ENCODE measurements at places on chromosomes 3 and 15.

- no peak for DNase-seq
Observed at GRCh38 chr15:101489599-101490407, at the start of gene PCSK6. PCSK6 (minus strand) TSS chr15:101489707; CDS start chr15:101489670, 37 bp downstream.

GRCh38 chr3:177459401-177459800 lies 262.1 kb upstream of the TBL1XR1 start:
- no peak for DNase-seq

- no peak for DNase-seq
Observed at GRCh38 chr3:173957646-173958045, 560.1 kb downstream of the NLGN1 start.

- DNase-seq = no peak
Observed at GRCh38 chr15:93250209-93250608, 161.2 kb upstream of the RGMA start.

DNA sequence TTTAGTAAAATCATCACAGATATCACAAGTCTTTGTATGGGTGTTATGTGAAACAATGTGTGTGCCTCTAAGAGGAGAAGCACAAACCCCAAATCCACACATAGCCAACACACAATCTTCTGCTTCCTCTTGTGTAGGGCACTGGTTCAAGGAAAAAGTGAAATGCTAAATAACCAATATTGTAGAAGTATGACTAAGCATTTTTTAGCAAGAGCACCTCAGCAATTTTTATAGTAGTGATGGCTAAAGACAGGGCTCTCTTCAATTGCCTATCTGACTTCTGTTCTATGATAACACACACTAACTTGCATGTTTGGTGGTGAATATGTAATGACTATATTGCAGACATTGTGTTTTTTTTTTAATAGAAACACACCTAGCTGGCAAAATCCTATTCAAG lies 997.9 kb upstream of the ALCAM start:
- DNase-seq = no peak

GRCh38 chr3:195532345-195532744 lies 10.8 kb downstream of the PPP1R2 start:
- no peak for DNase-seq

GRCh38 chr3:20589275-20589674 lies 403.3 kb upstream of the SGO1 start:
- no peak for DNase-seq

DNA sequence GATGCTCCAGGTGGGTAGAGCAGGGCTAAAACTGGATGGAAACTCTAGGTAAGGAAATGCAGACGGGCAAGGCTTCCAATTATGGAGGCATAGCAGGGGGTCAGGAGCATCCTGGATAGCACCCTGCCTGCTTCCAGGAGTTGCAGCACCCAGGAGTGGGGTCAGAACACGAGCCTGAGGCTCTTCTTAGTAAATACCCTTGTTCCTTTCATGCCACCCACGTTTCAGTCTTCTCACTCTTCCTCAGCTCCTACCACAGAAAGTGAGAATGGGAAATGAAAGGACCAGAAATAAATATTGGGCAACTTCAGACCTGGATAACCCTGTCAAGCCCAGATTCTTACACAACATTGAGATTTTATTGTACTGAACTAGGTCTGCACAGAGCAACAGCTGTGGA lies 16.4 kb downstream of the CCR1 start:
- no peak for DNase-seq

GRCh38 chr3:4426782-4427344 lies 40.2 kb downstream of the SUMF1 start:
- no peak for DNase-seq

GRCh38 chr3:127015282-127016042 lies 32.5 kb downstream of the PLXNA1 start:
- no peak for DNase-seq

DNA sequence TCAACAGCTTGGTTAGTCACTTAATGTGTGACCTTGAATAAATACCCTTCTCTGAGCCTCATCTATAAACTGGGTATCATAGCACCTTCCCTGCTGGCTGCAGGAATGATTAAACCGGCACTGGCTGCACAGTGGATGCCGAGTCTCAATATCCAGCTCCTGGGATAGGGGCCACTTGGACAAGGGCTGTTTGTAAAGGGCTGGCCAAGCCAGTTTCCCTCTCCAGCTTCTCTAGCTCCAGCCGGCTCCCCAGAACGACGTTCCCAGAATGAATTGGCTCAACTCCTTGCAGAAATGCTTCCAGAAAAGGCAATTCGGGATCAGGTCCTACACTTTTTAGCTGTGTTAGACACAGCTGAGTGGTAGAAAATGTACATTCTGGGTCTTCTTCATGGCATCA lies 58.8 kb downstream of the LSM3 start:
- DNase-seq = no peak

GRCh38 chr3:117518364-117518763 lies 808.8 kb downstream of the TUSC7 start:
- no peak for DNase-seq

GRCh38 chr3:18872466-18872865 lies 275.8 kb upstream of the KCNH8 start:
- DNase-seq = no peak

GRCh38 chr3:178088963-178089362 lies 447.3 kb upstream of the KCNMB2 start:
- DNase-seq = no peak

DNA sequence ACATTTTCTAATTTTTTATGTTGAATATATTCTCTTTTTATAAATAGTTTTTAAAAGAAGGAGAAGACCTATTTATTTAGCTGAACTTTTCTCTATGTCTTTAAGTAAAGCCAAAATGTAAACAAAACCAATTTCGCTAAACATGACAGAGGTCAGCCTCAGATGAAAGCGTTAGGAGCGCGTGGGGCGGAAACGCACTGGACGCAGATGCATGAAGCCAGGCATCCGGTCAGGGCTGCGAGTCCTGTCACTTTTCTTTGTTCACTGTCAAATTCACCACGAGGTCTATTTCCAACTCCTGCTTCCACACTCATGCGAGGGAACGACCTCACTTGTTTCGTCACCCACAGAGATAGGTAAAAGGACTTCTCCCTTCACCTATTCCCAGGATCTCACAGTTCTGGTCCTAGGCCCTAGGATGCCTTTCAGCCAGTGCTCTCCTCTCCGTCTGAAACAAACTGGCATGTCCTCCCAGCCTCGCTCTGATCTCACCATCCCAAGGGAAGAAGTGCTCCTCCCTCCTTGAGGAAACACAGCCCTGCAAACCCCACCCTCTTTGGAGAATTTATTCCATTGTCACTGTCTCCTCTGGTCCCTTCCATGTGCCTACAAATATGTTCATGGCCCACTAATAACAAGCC lies 57.9 kb downstream of the ITGB5 start:
- no peak for DNase-seq

DNA sequence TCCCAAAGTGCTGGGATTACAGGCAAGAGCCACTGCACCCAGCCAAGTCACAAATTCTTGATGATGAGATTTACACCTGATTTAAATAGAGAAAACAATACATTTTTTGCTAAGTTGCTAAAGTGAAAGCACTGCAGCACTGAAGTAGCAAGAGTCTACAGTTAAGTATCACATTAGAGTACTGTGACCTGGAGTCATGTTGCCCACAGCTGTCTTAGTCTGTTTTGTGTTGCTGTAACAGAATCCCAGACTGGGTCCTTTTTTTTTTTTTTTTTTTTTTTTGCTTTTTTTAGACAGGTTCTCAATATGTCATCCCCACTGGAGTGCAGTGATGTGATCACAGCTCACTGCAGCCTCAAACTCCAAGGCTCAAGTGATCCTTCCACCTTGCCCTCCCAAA lies 23.2 kb upstream of the GNB4 start:
- DNase-seq = no peak

DNA sequence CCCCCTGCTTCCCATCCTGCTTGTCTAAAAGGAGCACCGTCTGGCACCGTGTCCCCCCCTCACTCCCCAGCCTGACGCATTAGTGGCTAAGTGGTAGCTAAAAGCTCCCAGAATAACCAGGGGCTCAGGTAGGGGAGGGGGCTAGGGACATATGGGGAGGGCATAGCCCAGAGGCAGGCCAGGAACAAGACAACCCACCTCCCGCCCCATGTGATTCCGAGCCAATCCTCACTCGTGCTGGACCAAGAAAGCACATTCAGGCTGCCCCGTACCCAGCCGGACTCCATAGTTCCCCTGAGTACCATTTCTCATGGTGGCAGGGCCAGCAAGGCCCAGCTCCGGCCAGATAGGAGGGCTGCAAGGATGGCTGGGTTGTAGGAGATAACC lies 11.5 kb downstream of the SEMA7A start:
- DNase-seq = no peak

DNA sequence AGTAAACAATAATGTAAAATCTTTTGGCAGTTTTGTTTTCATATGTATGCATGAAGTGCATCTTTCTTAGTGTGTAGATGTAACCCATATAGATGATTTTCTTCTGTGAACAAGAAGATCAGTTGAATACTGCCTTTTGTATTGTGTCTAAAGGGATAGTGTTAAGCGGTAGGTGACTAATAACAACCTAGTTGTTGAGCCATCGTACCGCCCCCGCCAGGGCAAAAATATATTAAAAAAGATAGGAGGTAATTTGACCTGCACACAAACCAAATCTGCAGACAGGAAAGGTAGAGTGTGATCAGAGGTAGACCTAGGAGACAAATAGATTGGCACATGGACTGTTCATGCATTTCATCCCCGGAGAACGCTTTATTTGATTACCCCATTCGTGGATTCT lies 3.3 kb upstream of the GMNC start:
- no peak for DNase-seq

GRCh38 chr3:39137435-39137936 lies 15.9 kb downstream of the CSRNP1 start:
- DNase-seq = no peak

DNA sequence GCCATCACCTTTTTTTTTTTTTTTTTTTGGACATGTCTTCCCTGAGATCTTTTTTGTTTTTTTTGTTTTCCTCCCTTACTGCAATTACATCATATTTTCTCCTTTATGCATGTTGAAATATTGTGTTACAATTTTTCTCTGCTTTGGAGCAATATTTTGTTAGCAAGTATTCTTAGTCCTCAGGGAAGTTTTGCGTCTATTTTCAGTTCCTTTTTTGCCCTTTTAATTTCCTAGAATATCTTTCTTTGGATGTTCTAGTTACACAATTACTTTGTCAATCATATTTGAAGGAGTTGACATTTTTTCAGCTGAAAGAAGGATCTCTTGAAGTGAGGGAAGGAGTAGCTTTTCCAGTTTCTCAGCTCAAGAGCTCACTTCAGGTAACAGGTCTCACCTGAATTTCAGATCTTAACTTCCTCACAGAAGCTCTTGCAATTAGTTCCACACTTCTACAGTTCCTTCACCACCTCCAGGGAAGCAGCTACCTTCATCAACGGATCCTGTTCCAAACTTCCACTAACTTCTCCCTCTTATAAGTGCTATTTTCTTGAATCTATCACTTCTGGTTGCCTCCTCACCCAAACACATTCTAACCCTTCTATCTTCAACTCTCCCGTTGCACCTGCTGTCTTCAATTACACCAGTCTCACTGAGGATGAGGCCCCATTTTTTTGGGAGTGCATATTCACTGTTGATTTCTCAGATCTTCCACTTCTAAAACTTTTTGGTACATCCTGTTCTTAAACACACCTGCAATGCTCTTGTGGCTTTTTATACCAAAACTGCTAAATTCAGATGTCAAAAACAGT lies 57.8 kb upstream of the CPOX start:
- DNase-seq = no peak

GRCh38 chr3:194198938-194199337 lies 63.0 kb downstream of the HES1 start:
- DNase-seq = no peak

DNA sequence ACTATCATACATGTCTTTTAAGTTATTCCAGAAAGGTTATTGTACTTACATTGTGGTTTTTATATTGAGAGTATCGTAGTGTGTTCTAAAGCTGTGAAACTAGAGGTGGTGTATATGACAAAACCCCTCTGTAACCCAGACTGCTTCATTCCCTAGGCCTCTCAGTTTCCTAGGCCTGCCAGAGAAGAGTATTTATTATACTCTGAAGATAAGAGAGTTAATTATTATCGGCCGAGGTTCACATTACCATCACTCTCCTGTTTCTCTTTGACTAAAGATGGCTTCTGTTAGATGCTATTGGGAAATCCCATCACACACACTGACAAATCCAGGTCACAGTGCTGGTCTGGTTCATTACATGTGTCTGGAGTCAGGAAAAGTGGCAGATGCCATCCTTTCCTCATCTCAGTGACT lies 20.5 kb downstream of the EXOSC7 start:
- no peak for DNase-seq

DNA sequence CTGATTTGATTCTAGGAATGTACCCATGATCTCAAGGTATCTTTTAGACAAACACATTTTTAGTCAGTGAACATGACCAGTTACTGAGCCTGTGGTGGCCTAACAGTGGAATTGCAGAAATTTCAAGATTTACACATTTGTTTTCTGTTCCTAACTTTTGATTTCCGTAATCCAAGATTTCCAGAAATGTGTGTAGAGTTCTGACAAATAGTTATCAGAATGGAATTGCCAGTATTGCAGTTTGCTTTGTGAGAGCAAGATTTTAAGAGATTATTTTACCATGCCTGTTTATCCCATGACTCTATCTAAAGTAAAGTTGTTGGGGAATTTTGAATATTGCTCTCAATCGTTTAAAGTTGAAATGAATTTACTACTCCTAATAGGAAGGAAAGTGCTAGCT lies 11.7 kb upstream of the UTS2B start:
- DNase-seq = no peak

DNA sequence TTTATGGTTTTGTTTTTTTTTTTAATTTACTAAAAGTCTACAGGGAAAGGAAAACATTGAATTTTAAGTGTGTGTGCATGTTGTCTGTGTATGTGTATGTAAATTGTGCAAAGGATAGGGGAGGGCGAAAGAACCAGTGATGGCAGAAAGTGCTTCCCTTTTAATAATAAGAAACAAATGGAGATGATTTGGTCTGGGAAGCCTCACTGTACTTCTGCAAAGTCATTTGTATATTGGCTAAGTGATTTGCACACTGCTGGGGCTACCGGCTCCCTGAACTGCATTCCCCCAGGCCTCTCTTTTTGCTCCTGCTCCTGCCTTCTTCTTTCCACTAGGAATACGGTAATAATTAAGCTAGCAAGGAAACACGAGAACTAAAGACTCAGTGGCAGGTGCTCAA lies 101.2 kb downstream of the CD47 start:
- DNase-seq = no peak

GRCh38 chr3:168080499-168081170 lies 15.1 kb downstream of the GOLIM4 start:
- DNase-seq = no peak

GRCh38 chr15:35992791-35993190 lies 446.8 kb upstream of the DPH6 start:
- no peak for DNase-seq

DNA sequence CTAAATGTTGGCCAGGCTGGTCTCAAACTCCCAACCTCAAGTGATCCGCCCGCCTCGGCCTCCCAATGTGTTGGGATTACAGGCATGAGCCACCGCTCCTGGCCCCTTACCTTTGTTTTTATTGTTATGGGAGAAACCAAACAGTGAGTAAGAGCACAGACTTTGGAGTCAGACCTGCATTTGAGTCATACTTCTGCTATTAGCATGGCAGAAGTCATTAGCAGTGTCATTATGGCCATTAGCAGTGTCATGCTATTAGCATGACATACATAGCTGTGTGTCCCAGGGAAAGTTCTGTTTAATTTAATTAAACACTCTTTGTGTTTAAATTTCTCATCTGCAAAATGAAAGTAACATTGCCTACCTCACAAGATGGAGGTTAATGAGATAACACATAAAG lies 54.8 kb downstream of the SQOR start:
- DNase-seq = no peak

GRCh38 chr15:75450307-75451201 lies 936 bp downstream of the SIN3A start:
- peak; percentile 92 for DNase-seq

GRCh38 chr3:194465920-194466570 lies 20.8 kb downstream of the ATP13A3 start:
- no peak for DNase-seq
